ENCODE measurements at places on chromosomes 1 and 21.

- DNase-seq = peak; percentile 100
Observed at GRCh38 chr1:36831186-36831810, 203.0 kb downstream of the GRIK3 start.

DNA sequence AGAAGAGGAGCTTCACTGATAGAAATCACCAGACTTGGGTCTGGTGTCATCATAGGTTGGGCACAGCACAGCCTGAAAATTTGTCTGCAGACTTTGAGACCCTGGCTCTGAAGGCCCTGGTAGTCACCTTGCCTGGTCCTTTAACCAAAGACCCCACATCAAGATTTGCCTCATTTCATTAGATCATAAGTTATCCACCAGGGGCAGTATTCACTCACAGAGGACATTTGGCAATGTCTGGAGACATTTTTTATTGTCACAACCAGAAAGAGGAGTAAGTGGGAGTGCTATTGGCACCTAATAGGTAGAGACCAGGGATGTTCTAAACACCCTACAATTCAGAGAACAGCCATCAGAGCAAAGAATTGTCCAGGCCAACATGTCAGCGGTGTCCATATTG, 22.1 kb upstream of the PAX7 start:
- DNase-seq = no peak

DNA sequence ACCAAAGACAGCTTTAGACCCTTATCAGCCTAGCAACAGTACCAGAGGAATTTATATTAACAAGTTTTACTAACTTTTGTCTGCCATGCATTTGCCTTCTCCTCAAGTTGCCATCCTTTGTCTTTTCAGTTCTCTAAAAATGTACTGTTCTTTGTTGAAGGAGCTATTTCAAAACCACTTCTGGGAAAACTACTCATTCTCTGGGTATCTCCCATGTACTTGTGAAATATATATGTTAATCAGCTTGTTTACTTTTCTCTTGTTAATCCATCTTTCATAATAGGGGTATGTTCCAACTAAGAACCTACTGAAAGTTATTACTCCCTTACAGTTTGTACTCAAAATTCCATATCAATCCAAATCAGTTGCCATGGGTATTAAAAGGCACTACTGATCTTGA, 16.3 kb downstream of the DPYD start:
- no peak for DNase-seq

DNA sequence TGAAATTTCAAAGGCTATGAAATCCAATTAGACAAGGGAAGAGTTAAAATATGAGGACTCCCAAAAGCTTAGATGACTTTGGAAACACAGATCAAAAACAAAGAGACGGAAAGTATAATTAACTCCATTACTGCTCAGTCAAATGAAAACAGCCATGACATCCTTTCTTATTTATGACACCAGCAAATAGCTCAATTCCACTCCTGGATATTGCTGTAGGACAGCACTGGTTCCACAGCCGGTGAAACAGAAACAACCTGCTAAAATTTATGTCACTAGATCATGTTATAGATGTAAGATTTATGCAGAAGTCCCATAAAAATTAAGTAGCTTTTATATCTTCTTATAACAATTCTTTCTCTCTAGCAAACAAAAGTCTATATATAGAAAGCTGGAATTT, 65.6 kb upstream of the RRP15 start:
- no peak for DNase-seq

- DNase-seq = no peak
Observed at GRCh38 chr1:100298512-100298911, 32.5 kb downstream of the RTCA start.

DNA sequence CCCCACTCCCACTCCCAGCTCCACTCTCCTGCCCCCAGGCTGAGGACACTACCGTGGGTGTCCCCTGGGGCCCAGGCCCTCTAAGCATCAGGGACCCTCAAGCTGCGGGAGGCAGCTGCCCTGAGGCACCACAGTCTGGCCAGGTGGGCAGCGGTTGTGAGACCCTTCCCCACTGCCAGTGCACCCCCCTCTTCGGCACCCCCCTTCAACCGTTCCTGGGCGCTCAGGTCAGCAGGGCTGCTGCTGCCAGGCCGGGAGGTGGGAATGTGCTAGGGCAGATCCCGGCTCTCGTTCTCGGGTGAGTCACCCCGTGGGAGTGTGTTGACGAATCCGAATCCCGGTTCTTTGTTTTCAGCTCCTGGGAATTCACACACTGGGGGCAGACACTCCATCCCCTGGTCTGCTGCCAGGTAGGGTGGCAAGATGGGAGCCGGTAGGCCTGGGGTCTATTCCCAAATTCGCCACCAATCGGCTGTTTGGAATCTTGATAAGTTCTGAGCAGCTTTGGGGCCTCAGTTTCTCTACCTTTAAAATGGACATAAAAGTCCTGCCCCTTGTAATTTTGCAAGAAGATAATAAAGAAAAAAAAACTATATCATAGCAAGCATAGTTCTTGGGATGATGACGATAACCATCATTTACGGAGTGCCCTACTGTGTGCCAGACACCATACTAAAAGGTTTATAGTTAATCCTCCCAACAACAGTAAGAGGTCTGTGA, 28.5 kb upstream of the CASZ1 start:
- DNase-seq = no peak

- no peak for DNase-seq
Observed at GRCh38 chr1:202631076-202631923, 79.0 kb downstream of the SYT2 start.

DNA sequence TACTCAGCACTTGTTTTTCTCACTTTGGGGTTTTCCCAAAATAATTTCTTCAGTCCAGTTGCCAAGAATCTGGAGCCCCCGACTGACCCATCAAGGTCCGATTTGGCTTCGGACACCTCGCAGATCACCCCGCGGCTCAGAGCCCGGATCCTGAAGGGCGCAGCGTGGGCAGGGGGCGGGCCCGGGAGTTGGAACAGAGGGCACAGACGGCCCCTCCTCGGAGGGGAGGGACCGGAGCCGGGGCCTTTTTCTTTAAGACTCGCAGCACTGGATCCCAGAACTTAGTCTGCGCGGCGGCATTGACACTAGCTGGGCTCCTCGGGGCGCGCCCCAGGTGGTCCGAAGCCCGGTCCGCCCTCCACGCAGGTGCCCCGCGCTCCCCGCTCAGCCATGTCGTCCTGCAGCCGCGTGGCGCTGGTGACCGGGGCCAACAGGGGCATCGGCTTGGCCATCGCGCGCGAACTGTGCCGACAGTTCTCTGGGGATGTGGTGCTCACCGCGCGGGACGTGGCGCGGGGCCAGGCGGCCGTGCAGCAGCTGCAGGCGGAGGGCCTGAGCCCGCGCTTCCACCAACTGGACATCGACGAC, at the start of gene CBR3:
Gene CBR3, plus strand, starts transcription at position 277 of the 588 bp plus-strand sequence. Its CDS starts 114 bp downstream, at position 391.
- no peak for DNase-seq

DNA sequence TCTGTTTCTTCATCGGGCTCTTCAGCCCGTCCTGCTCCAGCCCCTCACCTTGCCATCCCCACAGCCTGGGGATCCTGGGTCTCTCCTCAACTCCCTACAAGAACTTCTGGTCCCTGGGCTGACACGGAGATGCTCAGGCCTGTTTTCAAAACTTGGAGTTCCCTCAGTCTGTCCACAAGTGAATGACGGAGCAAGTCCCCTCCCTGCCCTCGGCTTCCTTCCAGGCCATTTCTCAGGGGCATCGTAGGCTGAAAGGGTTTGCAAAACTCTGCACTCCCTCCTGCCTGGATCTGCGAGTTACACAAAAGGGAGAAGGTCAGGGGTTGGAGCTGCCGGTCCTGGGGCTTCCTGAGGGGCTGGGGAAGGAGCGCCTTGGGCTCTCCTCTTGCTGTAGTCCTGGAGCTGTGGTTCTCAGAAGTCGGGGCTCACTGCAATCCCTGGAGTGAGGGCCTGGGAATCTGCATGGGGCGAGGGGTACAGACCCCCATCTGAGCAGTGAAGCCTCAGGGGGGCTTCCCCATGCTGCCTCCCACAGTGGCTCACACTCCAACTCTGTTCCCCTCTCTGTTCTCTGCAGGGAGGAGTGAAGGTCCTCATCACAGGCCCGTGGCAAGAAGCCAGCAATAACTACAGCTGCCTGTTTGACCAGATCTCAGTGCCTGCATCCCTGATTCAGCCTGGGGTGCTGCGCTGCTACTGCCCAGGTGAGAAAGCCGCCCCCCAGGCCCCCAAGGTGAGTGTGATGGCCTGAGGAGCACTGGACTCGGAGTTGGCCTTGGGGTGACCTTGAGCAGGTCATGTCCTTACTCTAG, 100.6 kb upstream of the VAMP3 start:
- no peak for DNase-seq

All from NCI-H510A treated with DMSO at 0.1 percent for 48 hours (cell line).